CD8-positive, alpha-beta memory T cell (primary cell): ENCODE measurements at places on chromosomes 6 and 20.

GRCh38 chr6:138349891-138350290 lies 27.8 kb upstream of the SMIM28 start:
- DNase-seq: no peak

- DNase-seq: no peak
Observed at GRCh38 chr6:168660400-168660945, 219.5 kb downstream of the SMOC2 start.

DNA sequence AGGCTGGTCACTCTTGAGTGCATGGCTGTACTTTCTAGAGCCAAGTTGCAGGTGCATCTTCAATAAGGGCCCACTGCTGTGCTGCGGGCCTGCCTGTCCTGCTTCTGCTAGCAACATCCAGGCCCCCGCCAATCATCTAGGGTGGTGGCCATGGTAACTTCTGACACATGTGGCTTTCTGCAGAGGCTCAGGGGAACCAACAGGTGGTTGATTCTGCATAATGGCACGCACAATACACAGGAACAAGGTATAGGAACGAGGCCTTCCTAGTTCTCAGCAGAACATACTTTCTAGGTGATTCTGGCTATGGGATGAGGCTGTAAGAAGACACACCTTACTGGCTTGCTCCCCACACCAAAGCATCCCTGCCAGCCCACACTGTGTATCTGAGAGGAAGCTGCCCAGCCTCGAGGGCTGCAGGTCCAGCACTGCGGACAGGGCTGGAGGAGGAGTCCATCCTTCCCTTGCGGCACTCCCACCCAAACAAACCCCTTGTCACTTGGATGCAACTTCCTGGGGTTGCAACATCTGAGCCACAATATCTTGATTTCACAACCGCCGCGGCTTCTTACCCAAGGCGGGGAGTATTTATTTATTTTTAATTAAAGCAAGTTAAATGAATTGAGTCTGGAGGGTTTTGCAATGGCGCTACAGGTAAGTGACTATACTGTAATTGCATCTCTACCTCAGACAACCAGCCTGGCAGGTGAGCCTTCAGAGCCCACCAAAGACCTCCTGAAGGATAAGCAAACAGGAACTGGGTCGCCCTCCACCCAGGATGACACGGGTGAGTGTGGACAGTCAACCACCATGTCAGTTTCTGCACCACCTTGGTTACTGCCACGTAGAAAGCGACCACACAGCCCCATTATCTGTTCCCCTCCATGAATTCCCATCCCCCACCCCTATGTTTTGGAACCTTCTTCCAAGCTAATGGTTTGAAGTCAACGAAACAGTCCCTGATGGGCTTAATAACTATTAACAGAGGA lies 49.6 kb downstream of the SULF2 start:
- no peak for DNase-seq

DNA sequence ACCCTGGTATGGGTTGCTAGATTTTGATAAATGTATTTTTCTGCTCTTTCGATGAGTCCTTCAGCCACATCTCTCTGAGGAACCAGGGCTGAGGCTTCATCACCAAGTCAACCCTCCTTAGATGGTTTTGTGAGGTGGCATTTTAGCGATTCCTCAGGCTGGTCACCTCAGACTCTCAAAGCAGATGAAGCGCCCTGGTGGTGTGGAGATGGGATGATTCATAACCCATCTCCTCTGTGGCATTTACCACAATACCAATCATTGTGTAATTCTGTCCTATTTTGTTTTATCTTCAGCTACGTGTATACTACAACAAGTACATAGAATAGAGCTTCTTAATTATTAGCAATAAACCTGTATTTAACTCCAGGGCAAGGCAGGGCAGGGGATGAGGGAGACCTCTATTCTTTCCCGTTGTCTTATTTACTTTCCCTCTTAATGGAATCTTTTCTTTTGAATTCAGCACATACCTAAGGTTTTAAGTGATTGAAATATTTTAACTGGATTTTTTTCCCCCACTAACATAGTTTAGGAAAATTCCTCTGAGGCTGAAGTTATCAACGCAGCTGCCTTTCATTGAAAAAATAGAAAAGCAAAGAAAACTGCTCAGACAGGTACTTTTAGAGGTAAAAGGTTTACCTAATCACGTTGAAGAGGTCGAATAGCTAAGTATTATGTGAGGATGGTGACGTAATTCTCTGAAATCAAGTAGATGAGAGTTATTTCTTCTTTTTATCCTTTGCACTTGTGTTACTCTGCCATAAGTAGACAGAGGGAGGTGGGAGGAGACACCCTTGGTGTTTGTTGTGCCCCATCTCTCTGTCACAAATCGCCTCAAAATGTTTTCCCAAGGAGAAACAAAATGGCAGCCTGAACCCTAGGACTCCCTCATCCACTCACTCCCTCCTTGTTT lies 57.4 kb upstream of the EDN3 start:
- peak; percentile 56 for DNase-seq

DNA sequence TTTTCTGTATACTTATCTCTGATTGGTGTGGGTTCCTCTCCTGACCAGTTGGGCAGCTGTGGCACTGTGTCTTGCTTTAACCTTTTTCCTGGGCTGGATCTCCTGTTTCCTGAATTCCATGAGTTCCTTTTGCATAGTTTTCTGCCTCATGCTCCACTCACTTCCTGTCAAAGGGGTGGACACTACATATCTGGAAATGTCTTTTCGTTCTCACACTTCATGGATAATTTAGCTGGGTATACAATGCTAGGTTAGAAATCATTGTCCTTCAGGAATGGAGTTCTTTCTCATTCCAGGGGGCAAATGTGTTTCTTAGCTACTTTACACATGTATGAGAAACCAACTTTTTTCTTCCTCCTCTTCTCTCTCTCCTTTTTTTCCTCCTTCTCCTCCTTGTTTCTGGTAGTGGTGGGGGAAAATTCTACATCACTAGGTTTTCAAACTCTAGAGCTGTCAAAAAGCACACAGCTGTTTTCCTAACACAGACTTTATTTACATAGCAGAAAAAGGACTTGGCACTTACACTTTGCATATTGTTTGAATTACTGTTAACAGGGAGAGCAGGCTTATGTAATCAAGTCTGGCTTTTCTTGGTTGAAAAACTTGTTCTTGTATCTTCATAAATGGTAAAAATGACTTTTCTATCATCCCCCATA lies 9.0 kb upstream of the DDX27 start:
- DNase-seq: no peak
